Suppressor macrophage treated with lipopolysaccharide for 1 hour (primary cell): ENCODE measurements at places on chromosomes 2 and 18.

GRCh38 chr18:9243029-9243428 is 91.5 kb upstream of the TWSG1 start:
- no peak for DNase-seq

DNA sequence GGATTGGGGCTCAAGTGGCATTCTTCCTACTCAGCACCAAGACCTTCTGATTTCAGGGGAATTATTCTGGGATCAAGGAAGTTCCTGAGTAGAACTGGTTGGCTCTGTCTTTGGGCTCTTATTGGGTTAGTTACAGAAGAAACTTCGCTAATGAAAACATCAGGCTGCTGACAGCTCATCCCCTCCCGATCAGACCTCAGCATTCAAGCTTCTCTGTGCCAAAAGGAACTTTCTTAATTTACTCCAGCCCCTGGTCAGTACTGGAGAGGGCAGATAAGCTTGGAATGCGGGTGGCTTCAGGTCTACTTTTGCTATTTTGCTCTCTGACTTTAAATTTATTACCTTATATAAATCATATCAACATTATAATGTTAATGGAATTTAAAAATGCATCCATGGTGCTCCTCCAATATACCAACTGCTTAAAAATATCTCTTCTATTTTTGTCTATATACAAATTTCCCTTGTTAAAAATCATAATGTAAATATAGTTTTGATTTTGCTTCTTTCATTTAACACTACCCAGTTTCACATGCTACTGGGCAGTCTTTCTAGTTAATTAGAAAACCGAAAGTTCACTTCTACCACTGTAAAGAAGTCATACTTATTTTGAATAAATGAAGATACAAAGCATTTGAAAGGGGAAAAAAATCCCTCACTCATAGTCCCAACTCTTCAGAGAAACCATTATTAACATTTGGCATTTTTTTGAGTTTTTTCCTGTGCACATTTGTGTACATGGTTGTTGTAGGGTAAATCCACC is 34.4 kb downstream of the PCARE start:
- no peak for DNase-seq

DNA sequence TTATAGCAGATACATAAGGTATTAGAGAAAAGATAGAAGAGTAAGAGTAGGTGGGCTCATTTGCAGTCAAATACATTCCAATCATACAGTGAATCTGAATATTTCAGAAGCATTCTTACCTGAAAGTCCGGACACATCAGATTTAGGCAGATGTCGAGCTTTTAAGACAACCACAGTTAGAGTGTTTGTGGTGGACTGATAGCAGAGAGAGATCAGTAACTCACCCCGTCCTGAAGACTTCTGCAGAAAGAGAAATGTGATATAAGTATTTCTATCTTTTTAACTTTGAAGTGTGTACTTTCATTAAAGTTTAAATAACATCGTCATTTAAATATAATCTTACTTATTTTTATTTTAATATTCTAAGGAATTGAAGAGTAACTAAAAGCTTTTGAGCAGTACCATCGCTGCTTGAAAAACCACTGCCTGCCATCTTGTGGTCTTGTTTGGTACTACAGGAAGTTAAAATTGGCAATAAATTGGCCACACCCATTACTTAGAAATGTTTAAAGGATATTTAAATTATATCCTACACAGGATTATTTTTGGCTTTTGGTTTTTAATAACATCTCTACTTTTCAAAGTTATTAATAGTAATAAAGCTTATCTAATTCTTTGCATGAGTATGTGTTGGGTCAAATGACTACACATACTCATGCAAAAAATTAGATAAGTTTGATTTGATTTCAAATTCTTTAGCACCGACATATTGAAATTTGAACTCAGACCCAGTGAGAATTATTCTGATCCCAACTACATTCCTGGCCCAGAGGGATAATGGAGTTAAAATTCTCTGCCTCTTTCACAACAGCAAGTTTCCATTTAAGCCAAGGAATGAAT is 5.5 kb downstream of the SYT4 start:
- DNase-seq = peak; percentile 60

DNA sequence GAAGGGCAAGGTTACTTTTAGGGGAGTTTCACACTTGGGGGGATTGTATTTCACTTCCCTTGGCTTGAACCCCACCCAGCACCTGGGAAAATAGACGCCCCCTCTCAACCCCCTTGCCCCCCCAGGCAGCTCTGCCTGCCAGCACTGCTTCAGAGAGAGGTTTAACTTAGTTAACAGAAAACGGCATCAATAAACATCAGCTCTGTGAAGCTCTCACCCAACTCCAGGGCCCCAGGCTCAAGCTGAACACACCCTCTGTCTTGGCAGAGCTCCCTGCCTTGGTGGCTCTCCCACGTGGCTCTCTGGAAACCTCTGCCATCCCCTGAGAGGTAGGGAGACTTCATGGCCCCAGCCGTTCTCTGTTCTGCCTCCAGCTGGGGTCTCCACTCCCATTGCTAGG is 244.1 kb downstream of the ACKR3 start:
- no peak for DNase-seq

DNA sequence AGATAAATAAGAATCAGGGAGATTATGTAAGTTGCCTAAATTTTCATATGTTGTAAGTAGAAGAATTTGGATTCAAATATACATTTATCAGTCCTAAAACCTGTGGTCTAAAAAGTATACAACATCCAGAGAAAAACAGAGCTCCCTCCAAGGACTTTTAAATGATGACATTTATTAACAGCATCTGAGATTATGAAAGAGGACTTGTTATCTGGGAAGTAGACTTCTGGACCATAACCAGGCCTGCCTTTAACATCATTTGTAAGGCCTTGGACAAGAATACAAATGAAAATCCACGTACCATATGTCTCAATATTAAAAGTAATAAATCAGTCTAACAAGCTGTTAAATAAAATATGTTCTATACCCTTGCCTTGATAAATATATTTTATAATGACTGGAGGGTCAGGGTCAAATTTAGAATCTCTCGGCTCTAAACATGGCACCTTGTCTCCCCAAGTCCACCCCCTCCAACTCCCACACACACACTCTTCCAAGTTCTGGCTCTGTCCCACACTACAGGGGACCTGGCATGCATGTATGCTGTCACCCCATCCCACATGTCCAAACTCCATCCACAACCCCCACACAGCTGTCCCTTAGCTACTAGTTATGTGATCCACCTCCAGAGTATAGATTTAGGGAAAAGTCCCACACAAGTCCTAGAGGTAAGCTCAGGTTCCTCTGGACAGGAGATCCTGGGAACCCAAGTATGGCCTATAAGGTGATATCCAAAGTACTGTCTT is 382.6 kb downstream of the CDH2 start:
- DNase-seq = no peak

GRCh38 chr2:51472783-51473182 is 440.9 kb upstream of the NRXN1 start:
- DNase-seq = no peak

GRCh38 chr18:3281456-3282400 is 19.8 kb downstream of the MYL12B start:
- DNase-seq = peak; percentile 90

DNA sequence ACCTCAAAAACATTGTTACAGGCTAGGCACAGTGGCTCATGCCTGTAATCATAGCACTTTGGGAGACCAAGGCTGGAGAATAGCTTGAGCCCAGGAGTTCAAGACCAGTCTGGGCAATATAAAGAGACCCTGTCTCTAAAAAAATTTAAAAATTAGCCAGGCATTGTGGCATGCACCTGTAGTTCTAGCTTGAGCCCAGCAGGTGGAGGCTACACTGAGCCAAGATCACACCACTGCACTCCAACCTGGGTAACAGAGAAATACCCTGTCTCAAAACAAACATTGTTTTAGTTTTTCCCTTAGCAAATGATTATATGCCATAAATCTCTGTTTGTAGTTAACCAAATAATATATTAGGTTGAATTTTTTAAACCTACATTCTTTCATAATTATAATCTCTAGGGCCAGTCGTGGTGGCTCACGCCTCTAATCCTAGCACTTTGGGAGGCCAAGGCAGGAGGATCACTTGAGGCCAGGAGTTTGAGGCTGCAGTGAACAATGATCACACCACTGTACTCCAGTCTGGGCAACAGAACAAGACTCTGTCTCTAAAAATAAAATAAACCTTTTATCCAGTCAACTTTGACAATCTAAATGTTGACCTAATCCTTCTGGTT is 13.3 kb upstream of the CYP20A1 start:
- peak; percentile 31 for DNase-seq

GRCh38 chr2:66852953-66853352 is 418.0 kb downstream of the MEIS1 start:
- DNase-seq = no peak
